Cardiac septum (tissue), 1 donor: ENCODE measurements at places on chromosomes 5 and 9. TPM values are rescaled to one million over a fixed set of nuclear protein-coding genes. Genes with fewer than 3 reads are reported as not detected.
A peak's percentile ranks its signal among the peaks of the same experiment; 100 is the strongest.

CDX1 gene
- total RNA-seq, result 0.16 TPM

SPINK7 gene
- total RNA-seq, result not detected

HRH2 gene
- total RNA-seq, result 60.1 TPM

DAPK1 gene
- total RNA-seq, result 2.9 TPM

PCDHGA2 gene
- total RNA-seq, result 17.3 TPM

ADRA1B gene
- 4.9 TPM for total RNA-seq

ACSL6 gene
- 4.5 TPM for total RNA-seq

FAM153A gene
- 9.3 TPM for total RNA-seq

ACTL7A gene
- total RNA-seq, result not detected

ADAMTS19 gene
- 0.40 TPM for total RNA-seq

SSNA1 gene
- total RNA-seq, result 59.5 TPM

C5orf58 gene
- not detected for total RNA-seq

COL27A1 gene
- 12.8 TPM for total RNA-seq

NTRK2 gene
- total RNA-seq, result 3.7 TPM

CXCL14 gene
- total RNA-seq, result 1.2 TPM

GRCh38 chr5:133945568-133945967 is 22.9 kb downstream of the C5orf15 start:
- DNase-seq, result peak; percentile 24

- DNase-seq, result no peak
These were observed 134.0 kb upstream of the MAP3K1 start for GRCh38 chr5:56681346-56681745.

DNA sequence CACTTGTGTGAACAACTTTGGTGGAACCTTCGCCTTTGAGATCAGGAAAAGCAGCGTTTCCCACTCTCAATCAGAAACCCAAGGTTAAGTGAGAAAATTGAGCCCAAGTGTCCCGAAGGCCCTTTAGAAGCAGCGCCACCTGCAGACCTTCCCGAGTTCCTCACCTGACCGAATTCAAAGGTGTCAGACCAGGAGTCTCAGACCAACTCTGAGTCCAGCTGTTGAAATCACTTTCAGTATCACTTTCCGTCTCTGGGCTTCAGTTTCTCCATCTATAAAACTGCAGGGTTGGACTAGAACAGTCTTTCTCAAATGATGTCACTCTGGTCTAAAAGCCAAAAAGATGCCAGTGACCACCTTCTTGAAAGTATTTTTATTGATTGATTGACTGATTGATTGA is 31.7 kb upstream of the GRHPR start:
- DNase-seq, result no peak

DNA sequence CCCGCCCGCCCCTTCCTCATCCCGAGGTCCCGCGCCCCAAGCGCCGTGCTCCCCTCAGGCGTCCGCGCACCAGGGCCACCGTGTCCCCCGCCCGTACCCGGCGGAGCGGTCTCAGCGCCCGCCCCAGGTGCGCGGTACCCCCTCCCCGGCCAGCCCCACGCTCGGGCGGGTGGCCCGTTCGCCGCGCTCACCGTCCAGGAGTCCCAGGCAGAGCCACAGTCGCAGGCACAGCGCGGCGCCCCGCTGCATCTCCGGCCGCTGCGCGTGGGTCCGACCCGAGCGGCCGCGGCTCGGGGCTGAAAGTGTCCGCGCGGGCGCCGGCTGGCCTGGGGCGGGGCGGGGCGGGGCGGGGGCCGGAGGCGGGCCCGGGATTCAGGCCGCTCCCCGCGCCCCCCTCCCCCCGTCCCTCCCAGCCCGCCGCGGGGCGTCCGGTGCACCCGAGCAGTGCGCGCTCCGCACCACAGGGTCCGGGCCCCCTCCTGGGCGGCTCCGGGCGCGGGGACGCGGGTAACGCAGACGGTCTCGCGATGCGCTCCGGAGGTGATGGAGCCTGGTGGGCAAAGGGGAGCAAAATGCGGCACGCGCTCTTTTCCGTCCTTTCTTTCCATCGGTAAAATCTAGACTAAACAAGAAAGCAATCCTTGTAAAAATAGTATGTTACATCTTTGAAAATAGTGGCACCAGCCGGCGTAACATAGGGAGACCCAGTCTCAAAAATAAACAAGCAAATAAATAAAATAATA is at the start of gene FLT4:
Gene FLT4, minus strand, starts transcription at position 304 of the 743 bp plus-strand sequence. Its CDS starts 55 bp downstream, at position 249.
- DNase-seq, result no peak

GRCh38 chr5:15183520-15183919 is 311.9 kb upstream of the ANKH start:
- no peak for DNase-seq

- DNase-seq, result no peak
These were observed 371.2 kb downstream of the CDH18 start for GRCh38 chr5:19616701-19617215.

DNA sequence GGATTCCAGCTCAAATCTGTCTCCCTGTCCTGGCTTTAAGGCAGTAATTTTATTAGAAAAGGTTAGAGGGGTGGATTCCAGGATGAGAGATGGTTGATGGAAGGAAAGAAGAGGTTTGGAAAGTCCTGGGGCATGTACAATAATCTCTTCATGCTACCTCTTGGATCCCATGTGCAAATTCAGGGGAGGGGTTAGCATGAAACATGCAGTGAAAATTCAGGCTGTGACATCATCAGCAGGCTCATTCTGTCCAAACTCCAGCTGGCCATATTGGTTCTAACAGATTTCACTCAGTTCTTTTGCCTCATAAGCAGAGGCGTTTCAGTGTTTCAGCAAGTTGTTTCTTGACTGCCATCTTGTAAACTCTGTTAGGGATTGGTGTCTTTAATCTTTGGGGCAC is 55.4 kb downstream of the CYSTM1 start:
- DNase-seq, result no peak

GRCh38 chr5:172710676-172711075 is 60.3 kb downstream of the DUSP1 start:
- DNase-seq, result no peak

DNA sequence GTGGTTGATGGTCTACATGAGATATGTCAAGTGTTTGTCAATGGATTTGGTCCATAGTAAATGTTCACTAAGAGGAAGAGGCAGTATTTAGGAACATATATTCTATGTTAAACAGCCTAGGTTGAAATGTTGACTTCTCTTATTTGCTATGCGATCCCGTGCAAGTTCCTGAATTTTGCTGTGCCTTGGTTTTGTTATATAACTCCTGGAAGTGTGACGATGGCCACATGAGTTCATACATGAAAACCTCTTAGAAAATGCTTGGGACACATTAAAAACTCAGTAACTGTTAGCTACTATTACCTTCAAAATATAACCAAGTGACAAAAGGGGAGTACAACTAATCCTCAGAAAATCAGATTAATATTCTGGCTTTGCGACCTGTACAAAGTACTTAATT is 21.9 kb upstream of the FBXW2 start:
- DNase-seq, result no peak

DNA sequence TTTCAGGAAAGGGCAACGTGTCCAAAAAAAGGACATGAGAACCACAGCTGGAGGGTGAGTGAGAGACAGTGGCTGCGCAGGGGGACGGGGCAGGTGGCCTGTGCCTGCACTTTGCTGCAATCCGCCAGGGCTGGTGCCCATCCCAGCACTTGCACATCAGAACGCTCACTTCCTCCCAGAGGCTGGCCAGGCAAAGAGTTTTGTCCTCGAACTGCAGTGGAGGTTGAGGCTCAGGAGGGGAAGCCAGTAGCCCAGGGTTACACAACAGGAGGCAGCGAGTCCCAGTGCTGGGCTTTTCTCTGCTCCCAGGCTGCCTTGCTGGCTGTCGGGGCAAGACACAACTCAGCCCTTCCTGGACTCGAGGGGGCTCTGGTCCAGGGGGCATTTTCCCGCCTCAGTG is 33.1 kb downstream of the CRB2 start:
- no peak for DNase-seq

DNA sequence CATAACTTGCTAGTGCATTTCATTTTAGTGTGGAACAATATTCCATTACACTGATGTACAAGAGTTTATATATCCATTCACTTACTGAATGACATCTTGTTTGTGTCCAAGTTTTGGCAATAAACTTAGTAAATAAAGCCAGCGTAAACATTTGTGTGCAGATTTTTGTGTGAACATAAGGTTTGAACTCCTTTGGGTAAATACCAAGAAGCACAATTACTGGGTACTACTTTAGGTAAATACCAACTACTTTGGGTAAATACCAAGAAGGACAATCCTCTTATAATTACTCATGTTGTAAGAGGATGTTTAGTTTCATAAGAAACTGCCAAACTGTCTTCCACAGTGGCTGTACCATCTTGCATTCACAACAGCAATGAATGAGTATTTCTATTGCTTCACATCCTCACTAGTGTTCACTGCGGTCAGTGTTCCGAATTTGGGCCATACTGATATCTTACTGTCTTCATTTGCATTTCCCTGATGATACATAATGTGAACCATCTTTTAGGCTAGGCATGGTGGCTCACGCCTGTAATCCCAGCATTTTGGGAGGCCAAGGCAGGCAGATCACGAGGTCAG is 2.3 kb upstream of the SYK start:
- DNase-seq, result no peak

- no peak for DNase-seq
These were observed 32.2 kb upstream of the NOTCH1 start for GRCh38 chr9:136577941-136578625.

DNA sequence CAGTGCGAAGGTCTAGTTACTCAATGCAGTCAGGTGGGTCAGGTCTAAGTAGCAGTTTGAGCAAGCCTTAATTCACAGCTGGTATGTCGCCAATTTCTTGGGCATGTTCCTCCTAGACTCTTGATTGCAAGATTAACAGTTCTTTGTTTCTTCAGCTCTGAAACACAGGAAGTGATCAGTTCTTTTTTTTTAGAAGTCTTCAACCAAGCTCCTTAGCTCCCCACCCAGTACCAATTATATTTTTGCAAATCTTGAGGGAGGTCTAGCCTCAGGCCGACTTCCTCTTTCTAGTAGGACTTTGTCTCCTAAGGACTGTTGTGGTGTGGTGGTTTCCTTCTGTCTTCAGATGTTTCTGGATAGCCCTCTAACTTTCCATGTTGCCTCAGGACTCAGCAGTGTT is 2054.2 kb downstream of the MAT2B start:
- no peak for DNase-seq

DNA sequence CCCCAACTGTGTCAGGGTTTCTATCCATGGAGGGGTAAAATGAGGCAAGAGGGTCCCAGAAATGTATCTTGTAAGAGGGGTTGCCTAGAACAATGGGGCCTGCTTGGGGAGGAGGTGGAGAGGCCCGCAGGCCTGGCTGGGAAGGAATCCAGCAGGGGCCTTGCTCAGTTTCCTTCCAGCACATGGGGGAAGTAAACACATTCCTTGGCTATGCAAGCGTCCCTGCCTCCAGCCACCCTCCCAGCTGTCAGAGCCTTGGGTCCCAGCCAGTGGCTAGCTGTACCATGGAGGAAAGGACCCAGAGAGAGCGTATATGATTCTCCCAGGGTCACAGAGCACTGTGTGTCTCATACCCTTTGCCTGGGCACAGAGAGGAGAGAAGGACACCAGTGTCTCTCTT is 71.1 kb upstream of the IL17B start:
- DNase-seq, result no peak

DNA sequence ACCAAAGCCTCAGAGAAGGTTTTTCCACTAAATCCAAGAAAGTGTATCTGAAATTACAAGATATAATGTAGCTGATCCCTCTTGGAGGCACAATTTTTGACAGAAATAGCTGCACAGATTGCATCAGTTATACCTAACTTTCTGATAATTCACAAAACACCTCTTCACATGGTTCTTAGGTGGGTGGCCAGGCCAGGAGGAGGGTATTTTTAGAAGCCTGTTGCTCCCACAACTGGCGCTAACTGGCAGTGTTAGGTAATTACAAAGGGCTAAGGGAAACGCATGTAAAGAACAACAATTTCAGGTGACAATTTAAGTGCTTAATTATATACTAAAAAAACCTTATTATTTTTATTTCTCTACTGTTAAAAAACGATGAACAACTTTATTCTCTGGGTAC is 247.9 kb downstream of the BNC2 start:
- no peak for DNase-seq

- DNase-seq, result no peak
These were observed 6.2 kb downstream of the ETF1 start for GRCh38 chr5:138536665-138537315.

DNA sequence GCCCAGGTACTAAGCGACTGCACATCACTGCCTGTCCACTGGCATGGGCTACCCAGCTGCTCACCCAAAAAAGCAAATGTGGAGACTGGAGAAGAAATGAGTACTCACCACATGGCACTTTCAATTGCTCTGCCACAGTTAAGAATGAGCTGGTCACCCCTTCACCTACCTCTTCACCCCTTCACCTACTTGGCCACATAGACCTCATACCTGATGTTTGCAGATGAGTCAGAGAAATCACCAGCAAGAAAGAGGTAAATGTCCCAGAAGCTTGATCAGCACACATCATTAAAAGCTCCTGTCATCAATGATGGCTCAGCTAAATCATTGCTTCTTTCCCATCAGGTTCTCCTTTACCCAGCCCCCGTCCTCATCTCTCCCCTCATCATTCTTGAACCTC is 7.6 kb upstream of the PRUNE2 start:
- no peak for DNase-seq

DNA sequence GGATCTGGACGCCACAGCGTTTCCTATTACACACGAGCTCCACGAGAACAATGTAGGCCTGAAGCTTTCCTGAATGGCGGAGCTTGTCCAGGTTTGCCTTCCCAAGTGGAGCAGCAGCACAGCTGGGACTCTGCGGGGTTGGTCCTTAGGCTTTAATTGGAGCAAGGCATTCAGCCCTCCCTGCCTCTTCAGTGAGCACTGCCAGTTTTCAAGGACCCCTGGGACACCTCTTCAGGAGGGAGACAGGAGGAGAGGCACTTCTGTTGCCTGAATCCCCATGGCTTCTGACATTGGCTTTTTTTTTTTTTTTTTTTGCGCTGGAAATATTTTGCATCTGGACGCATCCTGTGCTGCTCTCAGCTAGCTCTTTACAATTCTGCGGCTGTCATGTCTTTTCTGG is 179.4 kb downstream of the SEMA6A start:
- DNase-seq, result no peak

GRCh38 chr5:168852329-168852728 is 273.2 kb upstream of the PANK3 start:
- DNase-seq, result no peak

DNA sequence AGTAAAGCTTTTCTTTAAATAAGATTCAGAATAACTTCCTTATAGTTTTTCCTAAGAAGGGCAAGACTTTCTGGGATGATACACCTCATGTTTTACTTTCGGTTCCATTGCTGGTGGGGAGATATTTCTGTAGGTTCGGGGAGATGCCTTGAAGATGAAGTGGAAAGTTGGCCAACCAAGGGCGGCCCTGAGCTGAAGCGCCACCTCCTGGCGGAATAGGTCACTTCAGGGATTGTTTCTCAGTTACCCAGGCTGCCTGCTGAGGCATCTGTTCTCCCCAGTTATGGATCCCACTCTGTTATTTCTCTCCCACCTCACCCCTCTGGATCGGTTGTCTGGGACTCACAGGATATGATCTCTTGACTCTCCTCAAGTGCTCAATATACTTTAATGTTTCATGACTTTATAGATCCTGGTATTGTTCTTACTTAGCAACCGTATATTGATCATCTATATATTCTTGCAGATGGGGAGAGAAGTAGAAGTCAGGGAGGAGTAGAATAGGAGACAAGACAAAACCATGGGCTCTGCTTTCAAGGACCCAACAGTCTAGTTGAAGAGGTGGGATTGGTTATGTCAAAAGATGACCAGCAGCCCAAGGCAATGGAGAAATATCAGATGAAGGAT is 23.4 kb downstream of the MEGF10 start:
- no peak for DNase-seq
